ENCODE measurements at places on chromosomes 5 and 9. TPM values are rescaled to one million over a fixed set of nuclear protein-coding genes. Genes with fewer than 3 reads are reported as not detected.

The KIF24 gene
- 4.1 TPM for total RNA-seq

The RFESD gene
- total RNA-seq: 1.8 TPM

The NFIB gene
- total RNA-seq: 75.8 TPM

The ABLIM3 gene
- total RNA-seq: 70.9 TPM

- DNase-seq: no peak
These were observed 116.6 kb downstream of the PCSK1 start for GRCh38 chr5:96316487-96316886.

GRCh38 chr9:75633451-75634057, 256.9 kb upstream of the PCSK5 start:
- DNase-seq: no peak

DNA sequence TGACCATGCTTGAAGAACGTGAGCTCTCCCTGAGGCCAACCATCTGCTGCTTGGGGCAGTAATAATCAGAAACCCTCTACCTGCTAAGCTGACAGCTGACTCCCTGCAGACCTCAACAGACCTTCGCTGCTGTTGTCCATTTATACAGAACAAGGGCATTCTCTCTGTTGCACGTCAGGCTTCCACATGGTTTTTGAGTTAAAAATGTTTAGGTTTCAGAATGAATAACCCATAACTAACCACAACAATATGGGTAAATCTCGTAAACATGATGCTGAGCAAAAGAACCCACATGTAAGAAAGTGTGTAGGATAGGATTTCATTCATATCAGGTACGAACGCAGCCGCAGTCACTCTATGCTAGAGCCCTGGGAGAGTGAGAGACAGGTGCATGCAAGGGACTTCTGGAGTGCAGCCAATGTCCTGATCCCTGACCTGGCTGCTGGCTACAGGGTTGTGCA, 348.5 kb downstream of the MED10 start:
- no peak for DNase-seq

- DNase-seq: peak; percentile 75
These were observed 20.5 kb downstream of the THBS4 start for GRCh38 chr5:80055491-80056170.

- no peak for DNase-seq
These were observed 365.9 kb downstream of the MLLT3 start for GRCh38 chr9:20256284-20256948.

GRCh38 chr9:134234001-134234660, 69.8 kb upstream of the RNU6ATAC start:
- DNase-seq: no peak

DNA sequence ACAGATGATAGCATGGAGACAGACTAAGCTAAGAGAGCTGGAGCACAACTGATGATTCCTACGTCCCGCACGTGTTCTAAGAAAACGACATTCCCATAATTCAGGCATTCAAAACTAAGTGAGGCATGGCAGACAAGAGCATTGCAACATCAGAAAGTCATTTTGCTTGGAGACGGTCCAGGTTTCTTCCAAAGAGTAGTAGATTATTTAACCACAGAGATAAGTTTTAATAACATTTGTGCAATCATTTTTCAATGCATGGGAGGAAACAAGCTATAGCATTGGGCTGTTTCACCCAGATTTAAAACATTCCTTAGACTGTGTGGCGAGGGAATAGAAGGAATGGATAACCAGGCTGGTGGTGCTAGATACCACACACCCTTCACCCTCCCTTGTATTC, 117.2 kb downstream of the APBA1 start:
- no peak for DNase-seq

DNA sequence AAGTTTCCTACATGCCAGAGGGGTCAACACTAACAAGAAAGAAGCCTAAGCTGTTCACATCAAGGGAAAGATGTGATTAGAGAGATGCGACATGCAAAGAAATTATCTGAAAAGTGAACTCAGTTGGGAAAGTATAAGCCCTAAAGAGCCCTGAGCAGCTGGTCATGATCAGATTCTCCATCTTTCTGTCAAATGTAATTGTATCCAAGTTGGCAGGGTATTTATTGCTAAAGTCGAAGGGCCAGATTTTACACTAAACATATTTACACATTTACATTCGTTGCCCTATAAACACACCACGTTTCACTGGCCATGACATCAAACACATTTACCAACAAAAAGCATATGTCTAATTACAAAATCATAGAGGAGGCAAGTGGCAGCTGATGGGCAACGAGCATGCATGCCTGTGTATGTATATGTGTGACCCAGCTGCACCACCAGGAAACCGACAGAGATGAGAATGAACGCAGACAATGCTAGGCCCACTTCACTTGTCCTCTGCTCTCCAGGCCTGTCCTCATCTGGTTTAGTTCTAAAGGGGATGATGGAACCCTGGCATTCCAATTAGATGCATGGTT, 6.3 kb downstream of the FOXD1 start:
- DNase-seq: no peak

DNA sequence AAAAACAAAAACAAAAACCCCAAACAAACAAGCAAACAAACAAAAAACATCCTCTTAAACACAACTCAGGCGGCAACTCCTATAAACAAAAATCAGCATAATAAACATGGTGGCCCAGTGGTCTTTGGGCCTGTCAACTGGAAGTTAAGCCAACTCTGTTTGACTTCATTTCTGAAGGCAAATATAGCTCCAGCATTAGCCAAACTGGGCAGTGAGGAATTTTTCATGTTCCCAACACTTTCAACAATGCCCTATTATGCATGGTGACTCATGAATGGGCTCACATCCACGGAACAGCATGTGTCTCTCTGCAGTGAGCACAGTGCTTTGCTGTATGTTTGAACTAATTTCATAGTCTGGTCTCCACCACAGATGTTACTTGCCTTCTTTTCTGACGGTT, 143.9 kb upstream of the STC2 start:
- peak; percentile 66 for DNase-seq

All from Calu3 (cell line).